ELR (cell line): ENCODE measurements at places on chromosomes 13 and 19.

- no peak for DNase-seq
These were observed 80.3 kb downstream of the UFM1 start for GRCh38 chr13:38429916-38430315.

GRCh38 chr13:78540058-78540457, 63.3 kb downstream of the POU4F1 start:
- peak; percentile 11 for DNase-seq

DNA sequence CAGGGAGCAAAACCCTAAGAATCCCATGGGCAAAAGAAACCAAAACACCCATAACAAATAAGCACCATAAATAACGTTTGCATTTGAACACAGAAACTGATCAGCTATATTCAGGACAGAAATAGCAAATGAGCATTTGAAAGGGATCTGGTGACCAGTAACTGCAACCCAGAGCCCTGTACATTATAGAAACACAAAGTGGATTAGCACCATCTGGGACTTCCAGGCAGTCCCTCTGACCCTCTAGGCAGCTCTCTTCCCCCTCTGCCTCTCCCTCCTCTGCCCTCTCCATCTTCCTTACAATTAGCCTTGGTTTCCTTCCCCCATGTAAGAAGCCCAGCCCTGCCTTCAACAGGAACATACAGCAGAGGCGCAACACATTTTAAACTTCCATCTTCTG, 215.0 kb downstream of the DCLK1 start:
- DNase-seq: no peak

DNA sequence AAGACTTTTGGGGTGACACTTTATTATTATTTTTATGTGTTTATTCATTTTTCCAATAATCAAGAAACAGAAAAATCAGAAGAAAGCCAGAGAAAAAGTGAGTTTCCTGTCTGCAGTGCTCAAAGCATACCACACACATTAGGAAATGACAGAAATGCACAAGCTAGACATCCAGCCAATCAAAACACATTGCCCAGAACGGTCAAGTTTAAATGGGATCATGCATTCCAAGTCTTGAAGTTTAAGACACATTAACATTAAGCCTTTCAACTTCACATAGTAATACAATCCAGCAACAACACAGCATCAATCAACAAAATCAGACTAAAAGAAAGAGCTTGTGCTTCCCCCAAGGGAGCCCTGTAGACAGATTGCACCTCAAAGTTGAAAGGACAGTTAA, 28.7 kb upstream of the MEDAG start:
- DNase-seq: no peak

- no peak for DNase-seq
These were observed 301.1 kb downstream of the FGF9 start for GRCh38 chr13:21971662-21972621.

GRCh38 chr13:43146400-43146799, 123.0 kb downstream of the DNAJC15 start:
- DNase-seq: no peak

GRCh38 chr19:13269348-13269747, 119.1 kb downstream of the IER2 start:
- DNase-seq: no peak
